HepG2 (cell line): ENCODE measurements at places on chromosomes 5 and 9. TPM values are rescaled to one million over a fixed set of nuclear protein-coding genes. Genes with fewer than 3 reads are reported as not detected.

Gene INSYN2B
- not detected in 2 replicates for total RNA-seq

GRCh38 chr5:639584-640213 is 27.6 kb downstream of the CEP72 start:
- DNase-seq, result no peak

Gene PLAC8L1
- not detected in 2 replicates for total RNA-seq

Gene UBE2R2
- 14.8 and 19.5 TPM in 2 replicates for total RNA-seq

GRCh38 chr5:114657342-114658130 is 295.7 kb downstream of the KCNN2 start:
- no peak for DNase-seq

GRCh38 chr5:126881821-126882600 is 105.1 kb downstream of the LMNB1 start:
- no peak for DNase-seq

GRCh38 chr9:134641990-134642384 is 384 bp downstream of the COL5A1 start:
- DNase-seq, result no peak

DNA sequence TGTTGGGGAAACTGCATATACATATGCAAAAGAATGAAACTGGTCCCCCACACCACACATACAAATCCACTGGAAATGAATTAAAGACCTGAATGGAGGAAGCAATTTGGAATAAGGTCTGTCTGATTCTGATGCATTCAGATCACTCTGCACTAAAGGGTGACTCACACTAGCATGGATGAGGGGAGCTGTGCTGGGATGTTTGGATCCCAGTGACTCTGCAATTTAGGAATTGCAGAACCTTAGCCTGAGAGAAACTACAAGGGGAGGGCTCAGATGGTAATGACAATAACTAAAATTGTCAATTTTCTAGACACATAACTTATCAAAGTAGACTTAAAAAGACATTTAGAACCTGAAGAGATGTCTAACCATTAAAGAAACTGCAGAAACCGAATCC is 312.0 kb downstream of the CDK5RAP2 start:
- no peak for DNase-seq

- no peak for DNase-seq
Measured at GRCh38 chr5:174692982-174693422, 31.4 kb upstream of the MSX2 start.

- DNase-seq, result no peak
Measured at GRCh38 chr9:110077925-110078324, 130.0 kb downstream of the C9orf152 start.

DNA sequence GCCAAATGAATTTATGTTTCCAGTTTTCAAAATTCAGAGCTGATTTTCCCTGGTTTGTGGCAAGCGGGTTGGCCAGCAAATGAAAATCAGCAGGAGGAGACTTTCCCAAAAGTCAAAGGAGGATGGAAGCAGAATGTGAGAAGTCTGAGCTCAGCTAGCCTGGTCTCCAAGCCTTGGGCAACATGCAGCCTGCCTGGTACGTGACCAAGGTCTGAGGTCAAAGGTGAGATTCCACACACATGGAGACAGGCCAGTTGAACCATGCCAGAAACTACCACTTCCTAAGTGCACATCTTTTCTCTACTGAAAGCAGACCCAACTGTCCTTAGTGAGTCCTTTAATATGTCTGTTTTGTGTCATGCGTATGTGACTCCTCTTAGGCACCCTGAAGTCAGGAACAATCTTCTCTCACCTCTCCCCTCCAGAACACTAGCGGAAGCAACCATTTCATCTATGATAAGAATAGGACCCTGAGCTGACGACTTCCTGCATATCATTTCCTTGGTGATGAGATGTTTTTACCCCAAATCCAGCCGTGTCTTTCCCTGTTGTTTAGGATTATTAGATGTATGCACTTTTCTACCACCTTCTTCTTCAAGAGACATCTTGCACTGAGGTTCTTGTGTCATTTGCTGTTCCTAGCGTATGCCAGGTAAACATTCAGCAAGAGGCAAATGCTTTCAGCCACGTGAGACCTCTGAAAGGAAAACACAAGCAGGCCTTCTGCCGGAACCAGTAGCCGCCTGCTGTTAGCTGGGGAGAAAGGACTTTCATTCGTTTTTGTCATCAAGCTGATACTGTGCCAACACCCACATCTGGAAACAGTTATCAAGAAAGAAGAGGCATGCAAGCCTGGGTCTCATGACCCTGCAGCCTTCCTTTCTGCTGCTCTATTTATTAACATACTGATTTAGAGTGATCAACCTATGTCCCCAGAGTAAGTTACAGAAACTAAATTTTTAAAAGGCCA is 9.7 kb upstream of the TGFBI start:
- peak; percentile 37 for DNase-seq

GRCh38 chr5:75438722-75439121 is 72.7 kb downstream of the CERT1 start:
- DNase-seq, result no peak

GRCh38 chr5:176754376-176754973 is 55.9 kb upstream of the UNC5A start:
- DNase-seq, result no peak

- DNase-seq, result no peak
Measured at GRCh38 chr5:14153932-14154731, 11.0 kb downstream of the TRIO start.

Gene LAMC3
- 0.07 TPM in 1 of 2 replicates, not detected in the other for total RNA-seq

Gene GLRA1
- total RNA-seq, result not detected in 2 replicates

Gene CCDC152
- 0.15 and 0.20 TPM in 2 replicates for total RNA-seq

GRCh38 chr5:157941616-157942015 is 82.7 kb upstream of the CLINT1 start:
- DNase-seq, result no peak

Gene SLC25A2
- total RNA-seq, result 0.13 TPM in 1 of 2 replicates, not detected in the other

Gene MEF2C
- total RNA-seq, result 0.02 TPM in 1 of 2 replicates, not detected in the other

Gene KIF4B
- 0.04 and 0.11 TPM in 2 replicates for total RNA-seq

- no peak for DNase-seq
Measured at GRCh38 chr5:131373265-131373664, 109.4 kb downstream of the CDC42SE2 start.

Gene MYMK
- total RNA-seq, result not detected in 2 replicates

Gene GPR150
- total RNA-seq, result not detected in 2 replicates

- DNase-seq, result no peak
Measured at GRCh38 chr5:40381676-40382363, 297.9 kb upstream of the PTGER4 start.

GRCh38 chr9:1748407-1748806 is 266.7 kb upstream of the SMARCA2 start:
- DNase-seq, result no peak

Gene CYLC2
- total RNA-seq, result not detected in 2 replicates

GRCh38 chr9:111919875-111920274 is 23.3 kb downstream of the UGCG start:
- no peak for DNase-seq

Gene GADD45G
- not detected in 2 replicates for total RNA-seq

Gene PCDHGB2
- 0.64 and 0.77 TPM in 2 replicates for total RNA-seq

DNA sequence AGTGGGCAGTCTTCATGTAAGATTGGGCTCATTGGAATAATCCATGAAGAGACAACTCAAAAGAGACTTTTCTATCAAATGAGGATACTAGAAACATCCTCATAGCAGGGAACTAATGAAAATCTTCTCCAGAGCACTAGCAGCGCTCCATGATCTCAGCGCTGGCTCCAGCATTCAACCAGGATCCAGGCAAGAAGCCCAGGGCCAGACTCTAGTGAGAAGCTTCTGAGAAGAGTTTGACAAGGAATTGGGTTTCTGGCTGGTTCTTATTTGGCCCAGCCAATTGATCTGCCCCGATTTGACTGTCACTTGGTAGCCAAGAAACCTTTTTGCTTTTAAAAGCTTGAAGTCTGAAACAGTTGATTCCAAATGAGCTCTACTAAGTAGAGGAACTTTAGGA is 60.1 kb downstream of the AOPEP start:
- no peak for DNase-seq

- no peak for DNase-seq
Measured at GRCh38 chr5:113225259-113225658, 209.5 kb downstream of the TSSK1B start.

DNA sequence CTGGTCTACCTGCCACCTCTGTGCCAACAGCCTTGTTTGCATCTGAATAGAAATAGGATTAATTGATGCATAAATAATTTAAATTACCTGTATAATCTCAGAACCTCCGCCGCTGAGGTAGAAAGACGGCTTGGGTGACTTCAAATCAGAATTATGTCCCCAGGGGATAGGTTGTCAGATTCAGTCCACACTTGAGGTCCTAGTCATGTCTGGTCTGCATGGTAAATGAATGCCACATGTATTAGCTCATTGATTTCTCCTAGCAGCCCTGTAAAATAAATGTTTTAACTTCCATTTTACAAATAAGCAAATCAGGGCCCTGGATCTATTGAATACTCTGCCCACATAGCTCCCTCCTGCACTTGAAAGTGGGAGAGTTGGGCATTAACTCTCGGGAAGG is 368.0 kb upstream of the WWC1 start:
- no peak for DNase-seq

Gene CACNA1B
- total RNA-seq, result 0.04 TPM in 1 of 2 replicates, not detected in the other

GRCh38 chr9:93983875-93984274 is 28.7 kb upstream of the BARX1 start:
- DNase-seq, result no peak

DNA sequence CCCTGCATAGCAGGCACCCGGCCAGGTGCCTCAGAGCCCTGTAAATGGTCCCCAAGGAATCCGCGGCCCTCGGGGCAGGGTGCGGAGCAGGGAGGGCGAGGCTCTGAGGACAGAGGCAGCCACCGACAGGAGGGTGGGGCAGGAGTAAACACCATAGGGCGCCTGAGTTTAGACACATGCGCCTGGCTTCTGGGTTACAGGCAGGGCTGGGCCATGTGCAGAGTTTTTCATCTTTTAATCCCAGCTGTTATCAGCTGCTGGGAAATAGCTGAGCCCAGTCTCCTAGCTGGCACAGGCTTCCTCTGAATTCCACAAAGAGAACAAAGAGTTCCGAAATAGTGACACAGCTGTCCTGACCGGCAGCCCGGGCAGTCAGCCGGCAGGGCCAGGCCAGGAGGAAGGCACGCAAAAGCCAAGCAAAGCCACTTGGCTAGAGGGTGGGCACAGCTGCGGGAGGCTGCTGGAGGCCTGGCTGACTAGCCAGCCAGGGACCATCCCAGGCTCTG is 98.9 kb upstream of the PHYKPL start:
- DNase-seq, result no peak

DNA sequence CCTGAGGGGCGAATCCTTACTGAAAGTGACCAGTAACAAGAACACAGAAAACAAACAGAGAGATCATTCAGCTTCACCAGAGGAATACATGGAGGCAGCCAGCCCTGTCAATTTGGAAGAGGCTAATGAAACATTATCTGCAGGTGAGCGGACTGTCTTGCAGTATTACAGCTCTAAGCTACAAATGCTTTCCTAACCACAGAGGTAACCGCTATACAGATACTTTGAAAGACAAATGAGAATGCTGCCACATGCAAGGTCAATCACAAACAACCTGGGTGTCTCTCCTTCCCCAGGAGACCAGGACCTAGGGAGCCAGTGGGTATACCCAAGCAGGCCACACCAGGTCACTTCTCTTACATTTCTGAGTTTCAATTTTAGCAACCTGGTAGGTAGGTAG is 30.2 kb downstream of the EFNA5 start:
- no peak for DNase-seq

- DNase-seq, result no peak
Measured at GRCh38 chr5:158543539-158544387, 556.0 kb downstream of the EBF1 start.

- no peak for DNase-seq
Measured at GRCh38 chr5:134263801-134264200, 37.9 kb upstream of the PPP2CA start.

GRCh38 chr9:109699019-109699418 is 81.0 kb upstream of the PALM2AKAP2 start:
- DNase-seq, result no peak

GRCh38 chr5:40486437-40487275 is 193.1 kb upstream of the PTGER4 start:
- DNase-seq, result no peak

DNA sequence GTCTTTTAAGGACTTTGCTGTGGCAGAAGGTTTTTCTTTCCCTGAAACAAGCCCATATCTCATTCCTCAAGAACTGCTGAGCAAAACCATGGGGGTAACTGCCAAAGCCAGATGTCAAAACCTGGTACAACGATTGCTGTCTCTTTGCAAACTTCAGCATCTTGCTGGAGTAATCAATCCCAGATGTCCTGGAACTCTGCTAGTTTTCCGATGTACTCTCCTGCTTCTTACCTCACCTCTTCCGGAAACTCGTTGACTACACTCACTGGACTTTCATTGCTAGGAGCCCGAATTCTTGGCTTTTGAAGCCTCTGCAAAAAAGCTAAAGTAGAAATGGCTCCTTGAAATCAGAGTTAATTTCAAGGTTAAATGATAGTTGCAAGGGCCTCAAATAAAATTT is 23.3 kb downstream of the RAD1 start:
- DNase-seq, result no peak
